Dermis blood vessel endothelial cell (primary cell): ENCODE measurements at places on chromosomes 2 and 18. TPM values are rescaled to one million over a fixed set of nuclear protein-coding genes. Genes with fewer than 3 reads are reported as not detected.

ALLC gene
- total RNA-seq = not detected in 2 replicates

DNA sequence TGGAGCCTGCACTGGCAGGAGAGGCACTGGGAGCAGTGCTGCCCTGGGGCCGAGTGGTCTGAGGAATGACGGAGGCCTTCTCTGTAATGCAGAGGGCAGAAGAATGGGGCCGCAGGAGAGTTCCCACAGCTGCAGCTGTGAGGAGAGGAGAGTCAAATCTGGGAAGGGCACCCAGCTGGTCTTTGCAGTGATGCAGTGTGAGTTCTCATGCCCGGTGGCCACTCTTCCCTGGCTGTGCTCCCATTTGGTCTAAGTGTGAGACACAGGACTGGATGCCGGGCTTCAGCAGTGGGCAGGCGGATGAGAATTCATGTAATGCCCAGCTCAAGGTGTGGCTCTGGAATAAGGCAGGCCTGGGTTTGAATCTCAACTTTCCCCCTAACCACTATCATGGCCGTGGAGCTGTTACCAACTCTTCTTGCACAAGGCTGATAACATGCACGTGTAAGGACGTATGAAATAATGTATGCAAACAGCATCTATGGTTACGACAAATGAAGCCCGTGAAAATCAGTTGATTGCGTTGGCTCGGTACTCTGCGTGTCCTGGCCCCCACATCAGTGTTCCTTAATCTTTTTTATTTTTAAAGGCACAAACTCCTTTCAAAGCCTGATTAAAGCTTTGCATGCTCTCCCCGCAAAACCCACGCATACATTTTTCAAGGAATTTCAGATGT is 71.6 kb downstream of the ACKR3 start:
- no peak for DNase-seq

DNA sequence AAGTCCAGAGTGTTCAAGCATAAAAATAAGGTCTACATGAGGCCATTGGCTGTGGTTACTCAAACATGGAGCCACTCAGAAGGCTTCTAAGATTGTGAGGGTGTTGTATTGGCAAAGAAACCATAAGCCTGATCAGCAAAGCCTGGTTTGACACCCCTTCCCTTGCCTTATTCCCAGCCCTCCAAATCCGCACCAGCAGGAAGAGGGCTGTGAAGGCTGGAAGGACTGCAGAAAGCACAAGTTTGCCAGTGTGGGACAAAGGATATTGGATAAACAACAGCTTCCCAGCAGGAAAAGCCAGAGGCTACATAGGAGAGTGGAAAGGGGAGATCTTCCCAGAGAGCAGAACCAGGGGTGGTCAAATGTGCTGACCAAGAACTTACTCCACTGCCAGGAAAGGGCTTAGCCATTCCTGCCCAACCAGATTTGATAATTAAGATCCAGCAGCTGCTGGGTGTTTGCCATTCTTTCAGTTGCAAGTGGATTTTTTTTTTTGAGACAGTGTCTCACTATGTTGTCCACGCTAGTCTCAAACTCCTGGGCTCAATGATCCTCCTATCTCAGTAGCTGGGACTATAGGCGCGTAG is 1.5 kb upstream of the PRKAG3 start:
- DNase-seq = no peak

DSC1 gene
- not detected in 2 replicates for total RNA-seq

ELOA2 gene
- total RNA-seq = not detected in 2 replicates

DNA sequence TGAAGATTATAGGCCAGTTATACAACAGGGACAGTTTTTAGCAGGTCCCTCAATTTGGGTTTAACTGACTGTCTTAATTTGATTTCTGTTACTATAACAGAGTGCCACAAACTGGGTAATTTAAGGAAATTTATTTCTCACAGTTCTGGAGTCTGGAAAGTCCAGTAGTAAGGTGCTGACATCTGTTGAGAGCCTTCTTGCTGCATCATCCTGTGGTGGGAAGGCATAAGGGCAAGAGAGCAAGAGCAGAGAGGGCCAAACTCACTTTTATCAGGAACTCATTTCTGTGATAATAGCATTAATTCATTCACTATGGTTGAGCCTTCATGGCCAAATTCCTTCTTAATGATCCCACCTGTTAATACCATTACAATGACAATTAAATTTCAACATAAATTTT is 36.5 kb downstream of the DIS3L2 start:
- no peak for DNase-seq

GRCh38 chr2:234022424-234022823 is 28.1 kb upstream of the SPP2 start:
- DNase-seq = no peak

GRCh38 chr2:226869371-226869770 is 33.5 kb downstream of the RHBDD1 start:
- DNase-seq = no peak
